Cerebellar nuclear complex (tissue), 1 donor: ENCODE measurements at places on chromosomes 13 and 19.
A peak's percentile ranks its signal among the peaks of the same experiment; 100 is the strongest.

DNA sequence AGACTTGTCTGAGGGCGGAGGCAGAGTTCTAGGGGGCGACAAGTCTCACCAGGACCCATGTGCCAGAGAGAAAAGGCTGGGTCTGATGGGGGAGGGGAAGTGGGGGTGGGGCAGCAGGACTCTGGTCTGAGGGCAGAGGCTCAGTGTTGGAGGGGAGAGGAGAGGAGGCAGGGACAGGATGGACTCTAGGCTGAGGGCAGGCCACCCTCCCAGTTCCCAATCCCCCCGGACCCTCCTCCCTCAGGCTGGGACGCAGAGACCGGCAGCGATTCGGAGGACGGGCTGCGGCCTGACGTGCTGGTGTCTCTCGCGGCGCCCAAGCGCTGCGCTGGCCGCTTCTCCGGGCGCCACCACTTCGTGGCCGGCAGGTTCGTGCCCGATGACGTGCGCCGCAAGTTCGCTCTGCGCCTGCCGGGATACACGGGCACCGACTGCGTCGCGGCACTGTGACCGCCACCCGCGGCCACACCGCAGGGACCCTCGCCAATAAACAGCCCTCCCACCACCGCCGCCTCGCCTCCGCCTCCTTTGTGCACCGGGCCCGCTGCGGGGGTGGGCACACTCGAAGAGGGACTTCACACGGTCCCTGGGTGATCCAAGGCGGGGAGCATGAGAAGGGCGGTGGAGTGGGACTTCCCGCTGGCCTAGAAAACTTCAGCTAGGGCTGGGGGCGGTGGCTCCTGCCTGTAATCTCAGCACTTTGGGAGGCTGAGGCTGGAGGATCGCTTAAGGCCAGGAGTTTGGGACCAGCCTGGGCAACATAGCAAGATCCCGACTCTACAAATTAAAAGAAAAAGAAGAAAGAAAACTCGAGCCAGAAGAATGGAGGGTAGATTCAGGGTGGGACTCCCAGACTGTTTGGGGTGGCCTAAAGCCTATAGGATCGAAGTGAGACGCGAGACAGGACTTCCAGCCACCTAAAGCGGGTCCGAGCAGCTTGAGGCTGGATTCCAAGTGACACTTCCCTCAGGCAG lies 703 bp upstream of the CILP2 start:
- no peak for DNase-seq

GRCh38 chr13:102915393-102915930 lies 69.6 kb downstream of the ERCC5 start:
- no peak for DNase-seq

- no peak for DNase-seq
Observed at GRCh38 chr13:23516190-23516589, 54.0 kb upstream of the TNFRSF19 start.

GRCh38 chr19:54172471-54173358 lies at the start of gene TMC4:
TSS of gene TMC4 (minus strand) at chr19:54173160. CDS start at chr19:54173117, 43 bp downstream.
- DNase-seq = no peak

GRCh38 chr13:27658546-27658945 lies 36.9 kb downstream of the POLR1D start:
- no peak for DNase-seq

GRCh38 chr19:57016076-57016475 lies 103.7 kb upstream of the USP29 start:
- no peak for DNase-seq

GRCh38 chr19:35006999-35007365 lies 6.9 kb downstream of the GRAMD1A start:
- no peak for DNase-seq

DNA sequence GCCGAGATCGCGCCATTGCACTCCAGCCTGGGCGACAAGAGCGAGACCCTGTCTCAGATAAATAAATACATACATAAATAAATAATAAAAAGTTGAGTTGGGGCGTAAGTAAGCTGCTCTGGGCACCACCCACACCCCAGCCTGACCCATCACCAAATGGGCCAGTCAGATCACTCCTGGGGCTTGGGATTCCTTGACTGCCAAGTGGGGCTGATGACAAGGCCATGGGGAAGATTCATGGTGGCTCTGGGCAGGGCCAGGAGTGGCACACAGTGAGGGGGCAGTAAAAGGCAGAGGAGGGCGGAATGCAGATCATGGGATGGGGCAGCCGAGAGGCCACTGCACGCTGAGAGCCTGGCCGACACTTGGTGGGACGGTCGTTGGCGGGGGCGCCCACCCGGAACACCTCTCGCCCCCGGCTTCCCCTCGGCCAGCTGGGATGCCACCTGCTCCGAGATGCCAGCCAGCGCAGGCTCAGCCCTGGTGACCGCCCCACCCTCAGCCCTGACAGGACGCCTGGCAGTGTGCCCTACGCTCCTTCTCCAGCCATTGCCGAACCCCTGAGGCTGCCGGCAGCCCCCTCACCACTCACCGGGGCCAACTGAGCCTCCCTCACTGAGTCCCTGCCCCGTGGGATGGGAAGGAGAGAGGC lies 10.9 kb downstream of the ZNF653 start:
- DNase-seq = peak; percentile 76

GRCh38 chr13:70080012-70080411 lies 27.6 kb upstream of the ATXN8OS start:
- no peak for DNase-seq

DNA sequence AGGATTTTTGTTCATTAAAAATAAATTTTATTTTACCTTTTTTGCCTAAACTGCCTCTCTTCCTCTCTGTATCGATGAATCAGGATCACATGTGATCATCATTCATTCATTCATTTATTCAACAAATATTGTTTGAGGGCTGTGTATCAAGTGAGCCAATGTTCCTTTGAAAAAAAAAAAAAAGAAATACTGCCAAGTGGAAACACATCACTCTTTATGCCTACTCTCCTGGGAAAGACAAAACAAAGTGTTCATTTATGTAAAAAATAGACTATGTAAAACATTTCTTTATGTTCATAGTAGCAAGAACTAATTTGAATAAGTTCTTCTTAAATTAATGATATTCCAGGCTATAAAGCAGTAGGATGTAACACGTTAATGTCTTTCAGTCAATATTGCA lies 233.1 kb downstream of the POSTN start:
- DNase-seq = no peak

DNA sequence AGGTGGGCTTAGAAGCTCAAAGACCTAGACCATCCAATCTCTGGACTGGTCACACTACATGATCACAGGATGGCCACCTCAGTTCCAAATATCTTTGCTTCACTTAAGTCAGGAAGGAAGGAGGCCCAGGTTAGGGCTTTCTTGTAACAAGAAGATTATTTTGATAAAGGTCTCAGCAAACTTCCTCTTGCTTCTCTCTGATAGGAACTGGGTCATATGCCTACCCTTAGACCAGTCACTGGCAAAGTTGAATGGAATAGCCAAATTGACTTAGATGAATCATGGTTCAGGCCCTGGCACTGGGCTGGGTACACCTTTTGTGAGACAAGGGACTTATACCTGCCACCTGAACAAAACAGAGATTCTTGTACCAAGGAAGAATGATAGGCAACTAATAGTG lies 11.0 kb downstream of the FRY start:
- no peak for DNase-seq

DNA sequence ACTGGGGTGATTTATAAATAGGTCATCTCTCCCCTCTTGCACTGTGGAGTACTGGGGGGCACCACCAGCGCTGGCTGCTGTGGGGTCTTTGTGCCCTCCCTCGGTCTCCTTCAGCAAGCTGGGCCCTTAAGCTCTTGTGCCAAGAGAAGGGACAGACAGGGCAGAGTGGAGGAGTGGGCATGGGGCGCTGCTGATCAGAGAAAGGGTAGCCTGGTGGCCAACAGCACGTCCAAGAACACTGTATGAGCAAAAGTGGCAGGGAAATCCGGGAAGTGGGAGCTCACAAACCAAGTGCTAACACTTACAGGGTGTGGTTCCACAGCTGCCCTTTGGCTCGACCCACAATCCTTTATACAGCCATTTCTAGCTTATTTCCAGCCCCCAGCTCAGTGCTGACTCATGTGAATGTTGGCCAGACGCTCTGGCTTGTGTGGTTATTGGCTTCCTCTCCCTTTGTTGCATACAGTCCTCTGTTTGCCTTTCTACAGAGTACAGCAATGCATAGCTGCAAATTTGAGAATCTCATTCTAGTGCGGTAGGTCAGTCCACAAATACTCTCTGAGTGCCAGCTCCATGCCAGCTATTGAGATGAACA lies 298.8 kb downstream of the SHISA2 start:
- no peak for DNase-seq

- peak; percentile 25 for DNase-seq
Observed at GRCh38 chr13:20525601-20526544, at the start of gene CRYL1. TSS of gene CRYL1 (minus strand) at chr13:20525857. CDS start at chr13:20525794, 63 bp downstream.

GRCh38 chr19:30390356-30390988 lies 18.3 kb downstream of the ZNF536 start:
- no peak for DNase-seq

GRCh38 chr13:35818633-35819067 lies 312.5 kb downstream of the DCLK1 start:
- DNase-seq = peak; percentile 29

- no peak for DNase-seq
Observed at GRCh38 chr13:100423375-100423774, 165.2 kb downstream of the GGACT start.

DNA sequence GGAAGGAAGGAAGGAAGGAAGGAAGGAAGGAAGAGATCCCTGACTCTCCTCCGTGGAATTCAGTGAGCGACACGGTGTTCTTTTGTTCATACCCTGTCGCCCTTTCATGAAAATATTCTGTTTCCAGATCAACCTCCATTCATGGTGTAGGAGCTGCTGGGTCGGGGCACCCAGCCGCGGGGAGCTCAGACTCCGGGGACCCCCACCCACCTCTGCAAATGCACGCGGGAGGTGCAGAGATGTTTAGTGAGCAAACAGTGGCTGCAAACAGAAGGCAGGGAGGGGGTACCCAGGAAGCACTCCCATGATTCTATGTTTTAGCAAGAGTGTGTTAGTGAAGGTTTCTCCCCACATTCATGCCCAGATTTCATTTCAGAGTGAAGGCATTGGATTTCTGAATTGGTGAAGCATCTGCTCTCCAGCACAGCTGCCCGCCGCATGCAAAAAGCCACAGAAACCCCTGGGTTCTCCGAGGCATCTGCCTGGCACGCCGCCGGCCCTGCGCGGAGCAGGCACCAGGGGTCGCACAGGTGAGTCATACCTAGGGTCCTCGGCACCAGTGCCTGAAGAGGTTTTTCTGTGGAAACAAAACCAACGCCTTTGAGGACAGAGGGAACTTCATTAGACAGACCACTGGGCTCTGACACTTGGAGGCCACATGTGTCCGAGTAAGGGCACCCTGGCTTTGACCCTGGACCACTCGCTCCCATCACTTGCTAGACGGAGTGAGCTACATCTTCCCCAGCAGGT lies 80.6 kb downstream of the ZNF557 start:
- no peak for DNase-seq

DNA sequence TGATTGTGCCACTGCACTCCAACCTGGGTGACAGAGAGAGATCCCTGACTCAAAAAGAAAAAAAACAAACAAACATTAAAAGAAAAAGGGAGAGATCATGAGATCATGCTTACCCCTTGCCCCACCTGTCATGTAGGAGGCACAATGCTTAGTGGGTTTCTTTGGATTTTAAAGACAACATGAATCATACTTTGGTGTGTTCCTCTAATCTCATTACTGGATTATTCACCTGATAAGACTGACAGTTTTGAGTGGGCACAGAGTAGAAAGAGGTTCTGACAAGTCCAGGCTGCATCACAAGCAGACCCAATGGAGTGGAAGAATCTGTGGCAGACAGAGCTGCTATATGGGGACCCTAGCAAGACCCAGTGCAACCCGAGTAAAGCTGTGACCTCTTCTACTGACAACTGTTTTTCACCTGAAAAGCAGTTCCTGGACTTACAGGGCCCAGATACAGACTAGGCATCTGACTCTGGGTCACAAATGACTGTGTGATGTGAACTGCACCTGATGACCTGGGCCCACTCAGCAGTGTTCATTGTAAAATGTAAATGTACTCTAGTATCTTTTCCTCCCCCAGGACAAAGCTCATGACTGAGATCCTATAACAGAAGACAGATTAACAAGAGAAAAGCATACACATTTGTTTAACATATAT lies 28.9 kb upstream of the USP12 start:
- DNase-seq = no peak

GRCh38 chr13:27442797-27443196 lies 7.6 kb downstream of the MTIF3 start:
- DNase-seq = no peak

GRCh38 chr13:107360010-107360409 lies 792.1 kb upstream of the ARGLU1 start:
- no peak for DNase-seq

GRCh38 chr13:99258210-99258860 lies at the start of gene GPR18:
TSS of gene GPR18 (minus strand) at chr13:99258379. CDS start at chr13:99255872, 2,507 bp downstream.
- no peak for DNase-seq

GRCh38 chr19:6819323-6819722 lies 46.8 kb downstream of the VAV1 start:
- no peak for DNase-seq

DNA sequence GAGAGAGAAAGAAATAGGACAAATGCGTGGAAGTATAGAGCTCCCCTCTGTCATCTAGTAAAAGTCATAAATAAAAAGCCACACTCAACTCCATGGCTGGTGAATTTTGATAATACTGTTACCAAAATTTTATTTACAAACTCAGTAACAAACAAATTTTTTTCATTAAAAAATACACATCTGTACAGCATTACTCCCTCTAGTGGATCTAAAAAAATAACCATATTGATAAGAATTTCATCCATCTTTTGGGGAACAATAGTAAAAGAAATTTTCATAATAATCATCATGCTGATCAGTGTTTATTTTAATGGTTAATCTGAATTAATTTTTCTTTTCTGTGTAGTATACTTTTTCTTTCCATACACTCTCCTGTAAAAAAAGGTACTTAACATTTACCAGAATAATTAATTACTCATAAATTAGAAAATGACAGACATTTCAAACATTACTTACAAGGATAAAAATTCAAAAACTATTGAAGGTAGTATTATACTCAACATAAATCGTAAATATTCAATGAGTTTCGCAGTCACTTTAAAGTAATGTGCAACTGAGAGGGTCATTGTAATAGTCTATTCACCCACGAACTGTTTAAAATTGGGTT lies 173.5 kb upstream of the LSM14A start:
- no peak for DNase-seq

GRCh38 chr13:23771956-23772355 lies 117.2 kb downstream of the MIPEP start:
- no peak for DNase-seq

- DNase-seq = no peak
Observed at GRCh38 chr13:94992036-94992960, 280.0 kb upstream of the SOX21 start.

- DNase-seq = no peak
Observed at GRCh38 chr19:45484273-45484945, 12.4 kb downstream of the RTN2 start.

GRCh38 chr13:48573213-48574007 lies 40.5 kb upstream of the RCBTB2 start:
- DNase-seq = no peak

GRCh38 chr19:19670070-19670551 lies 1.5 kb downstream of the ZNF101 start:
- DNase-seq = no peak

DNA sequence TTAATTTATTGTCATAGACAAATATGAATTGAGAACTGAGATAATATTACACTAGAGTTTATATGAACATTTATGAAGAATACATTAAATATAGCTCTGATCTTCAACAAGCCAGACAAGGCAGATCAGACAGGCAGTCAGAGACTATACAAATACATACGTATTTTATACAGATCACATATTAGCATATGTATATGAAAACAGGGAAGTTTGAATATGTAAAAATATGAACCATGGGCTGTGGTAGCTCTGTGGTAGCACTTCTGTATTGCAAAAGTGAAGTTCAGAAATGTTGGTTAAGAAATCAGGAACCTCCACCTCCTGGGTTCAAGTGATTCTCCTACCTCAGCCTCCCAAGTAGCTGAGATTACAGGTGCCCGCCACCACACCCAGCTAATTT lies 20.7 kb downstream of the GPR180 start:
- no peak for DNase-seq

GRCh38 chr19:15506074-15506571 lies 2.2 kb upstream of the CYP4F22 start:
- no peak for DNase-seq
